SIG-M5 (cell line): ENCODE measurements at places on chromosomes 16 and 17.

GRCh38 chr17:30236766-30237165 is 1.3 kb upstream of the SLC6A4 start:
- DNase-seq = no peak

- no peak for DNase-seq
Measured at GRCh38 chr17:29732613-29733012, 109.9 kb upstream of the CORO6 start.

- no peak for DNase-seq
Measured at GRCh38 chr16:85446951-85447692, 166.0 kb upstream of the GSE1 start.

GRCh38 chr17:42882166-42882565 is 18.4 kb upstream of the G6PC1 start:
- DNase-seq = no peak

DNA sequence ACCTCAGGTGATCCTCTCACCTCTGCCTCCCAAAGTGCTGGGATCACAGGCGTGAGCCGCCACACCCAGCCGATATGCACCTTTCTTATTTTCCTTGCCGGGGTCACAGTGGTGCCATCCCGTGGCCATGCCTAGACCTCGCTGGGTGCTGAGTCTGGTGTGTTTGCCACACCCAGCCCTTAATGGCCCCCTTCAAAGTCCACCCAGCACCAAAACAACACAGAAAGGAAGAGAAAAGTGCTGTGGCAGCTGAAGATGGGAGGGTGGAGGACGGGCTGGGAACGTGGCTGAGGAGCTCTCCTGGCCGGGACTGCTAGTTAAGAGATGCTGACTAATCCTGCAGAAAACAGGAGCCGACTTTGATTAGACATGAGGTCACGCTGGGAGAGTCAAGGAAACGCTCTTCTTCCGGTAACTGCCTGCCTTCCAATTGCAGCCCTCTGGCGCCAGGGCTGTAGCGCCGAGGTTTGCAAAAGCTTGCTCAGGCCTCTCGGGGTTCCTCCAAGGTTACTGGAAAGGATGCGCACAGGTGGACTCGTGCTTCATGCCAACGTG is 10.9 kb downstream of the SLC43A2 start:
- no peak for DNase-seq

- DNase-seq = no peak
Measured at GRCh38 chr17:82217530-82218204, 5.0 kb upstream of the CCDC57 start.

- no peak for DNase-seq
Measured at GRCh38 chr17:81838753-81839255, 4.0 kb upstream of the PPP1R27 start.

DNA sequence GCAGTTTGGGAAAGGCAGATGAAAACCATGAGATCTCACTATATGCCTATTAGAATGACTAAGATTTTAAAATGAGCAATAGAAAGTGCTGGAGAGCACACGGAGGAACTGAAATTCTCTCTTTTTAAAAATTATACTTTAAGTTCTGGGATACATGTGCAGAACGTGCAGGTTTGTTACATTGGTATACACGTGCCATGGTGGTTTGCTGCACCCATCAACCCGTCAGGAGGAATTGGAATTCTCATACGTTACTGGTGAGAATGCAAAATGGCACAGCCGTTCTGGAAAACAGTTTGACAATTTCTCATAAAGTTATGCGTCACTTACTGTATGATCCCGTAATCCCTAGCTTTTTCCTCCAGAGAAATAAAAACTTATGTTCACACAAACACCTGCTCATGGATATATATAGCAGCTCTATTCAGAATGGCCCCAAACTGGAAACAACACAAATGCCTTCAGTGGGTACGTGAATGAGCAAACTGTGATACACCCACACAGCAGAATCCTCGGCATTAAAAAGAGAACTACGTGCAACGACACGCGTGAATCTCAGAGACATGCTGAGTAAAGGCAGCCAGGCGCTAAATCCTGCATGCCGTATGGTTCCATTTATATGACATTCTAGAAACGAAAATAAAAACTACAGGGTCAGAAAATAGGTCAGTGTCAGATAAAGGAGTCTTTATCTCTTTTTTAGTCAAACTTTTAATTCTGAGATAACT is 11.8 kb downstream of the PIK3R6 start:
- DNase-seq = no peak

GRCh38 chr17:41772218-41772585 is 14.3 kb downstream of the JUP start:
- no peak for DNase-seq

DNA sequence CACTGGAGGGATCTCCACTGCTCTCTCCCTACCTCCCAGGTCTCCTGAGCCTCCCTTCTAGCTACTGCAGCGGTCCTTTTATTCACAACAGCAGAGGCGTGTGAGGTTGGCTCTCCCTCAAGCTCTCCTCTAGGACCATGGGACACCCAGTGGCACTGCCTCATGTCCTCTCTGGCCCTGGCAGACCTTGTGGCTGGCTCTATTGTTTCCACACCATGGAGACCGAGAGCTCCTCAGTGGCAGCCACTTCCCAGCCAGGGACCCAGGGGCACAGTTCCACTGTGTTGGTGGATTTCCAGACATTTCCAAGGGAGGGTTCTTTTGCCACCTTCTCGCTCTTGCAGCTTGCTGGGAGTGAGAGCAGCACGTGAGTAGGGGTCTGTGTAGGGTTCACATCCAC is 204.9 kb downstream of the AXIN2 start:
- DNase-seq = no peak

- no peak for DNase-seq
Measured at GRCh38 chr17:48441231-48441711, 11.3 kb upstream of the SKAP1 start.

GRCh38 chr17:29263916-29264315 is 17.3 kb downstream of the CRYBA1 start:
- no peak for DNase-seq

- no peak for DNase-seq
Measured at GRCh38 chr17:7177954-7178477, 1.2 kb downstream of the ASGR1 start.

GRCh38 chr16:85717393-85718152 is 28.8 kb upstream of the GINS2 start:
- DNase-seq = no peak

DNA sequence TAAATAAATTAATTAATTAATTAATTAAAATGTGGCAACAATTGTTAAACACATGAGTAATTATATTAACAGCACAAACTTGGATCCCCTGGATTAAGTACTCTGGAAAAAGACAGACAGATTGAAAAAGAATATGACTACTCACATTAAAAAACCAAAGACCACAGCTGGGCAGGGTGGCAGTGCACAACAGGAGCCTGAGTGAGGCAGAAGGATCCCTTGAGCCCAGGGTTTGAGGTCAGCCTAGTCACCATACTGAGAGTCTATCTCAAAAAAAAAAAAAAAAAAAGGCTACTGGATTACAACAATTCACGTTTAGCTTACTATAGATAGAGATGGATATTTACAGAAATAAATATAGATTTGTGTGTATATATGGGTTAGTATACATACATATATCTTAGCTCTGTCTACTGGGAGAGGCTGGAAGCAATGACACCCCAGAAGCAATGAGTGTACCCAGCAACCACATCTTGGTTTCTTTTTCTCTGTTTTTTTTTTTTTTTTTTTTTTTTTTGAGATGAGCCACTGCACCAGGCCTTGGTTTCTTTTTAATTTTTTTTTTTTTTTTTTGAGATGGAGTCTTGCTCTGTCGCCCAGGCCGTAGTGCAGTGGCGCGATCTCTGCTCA is 10.6 kb upstream of the SUZ12 start:
- DNase-seq = no peak

- DNase-seq = no peak
Measured at GRCh38 chr16:35713762-35714650, 2254.6 kb downstream of the TP53TG3F start.

DNA sequence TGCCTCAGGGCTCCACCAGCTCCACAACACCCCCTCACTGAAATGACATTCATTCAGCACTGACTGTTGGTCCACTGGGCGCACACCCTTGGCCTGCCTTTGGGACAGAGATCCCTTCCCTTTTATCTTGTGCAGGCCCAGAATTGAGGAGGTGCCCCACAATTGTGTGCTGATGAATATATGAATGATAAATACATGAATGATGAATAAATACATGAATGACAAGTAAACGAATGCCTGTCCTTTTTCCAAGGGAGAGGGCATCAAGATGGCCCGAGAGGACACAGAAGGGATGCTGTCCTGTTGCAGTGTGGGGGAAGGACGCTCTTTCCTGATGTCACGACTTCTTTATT is 5.7 kb downstream of the CCR7 start:
- no peak for DNase-seq

DNA sequence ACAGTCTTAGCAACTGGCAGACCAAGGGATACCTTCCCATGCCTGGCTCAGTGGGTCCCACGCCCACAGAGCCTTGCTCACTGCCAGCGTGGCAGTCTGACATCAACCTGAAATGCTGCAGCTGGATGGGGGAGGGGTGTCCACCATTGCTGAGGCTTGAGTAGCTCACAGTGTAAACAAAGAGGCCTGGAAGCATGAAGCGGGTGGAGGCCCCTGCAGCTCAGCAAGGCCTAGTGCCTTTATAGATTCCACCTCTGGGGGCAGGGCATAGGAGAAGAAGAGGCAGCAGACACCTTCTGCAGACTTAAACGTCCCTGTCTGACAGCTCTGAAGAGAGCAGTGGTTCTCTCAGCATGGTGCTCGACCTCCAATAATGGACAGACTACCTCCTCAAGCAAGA is 263.2 kb downstream of the KIF2B start:
- no peak for DNase-seq

DNA sequence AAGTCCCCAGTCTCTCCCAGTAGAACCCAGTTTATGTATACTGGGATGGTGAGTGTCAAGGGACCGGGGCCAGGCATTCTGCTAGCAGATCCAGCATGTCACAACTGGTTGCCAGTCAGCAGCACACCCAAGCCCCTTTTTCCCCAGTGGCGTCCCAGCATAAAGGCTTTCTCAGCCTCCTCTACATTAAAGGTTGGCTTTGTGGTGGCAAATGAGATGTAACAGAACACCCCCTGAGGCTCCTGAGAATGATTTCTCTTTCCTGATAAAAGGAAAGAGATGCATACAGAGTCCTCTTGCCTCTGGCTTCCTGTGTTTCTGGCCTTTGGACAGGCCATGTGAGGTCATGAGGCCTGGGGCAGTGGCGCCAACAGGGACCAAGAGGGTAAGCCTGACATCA is 27.9 kb downstream of the IRX6 start:
- DNase-seq = no peak

- no peak for DNase-seq
Measured at GRCh38 chr17:2906901-2907300, 110.7 kb downstream of the RAP1GAP2 start.

- no peak for DNase-seq
Measured at GRCh38 chr16:87603684-87604633, 1.7 kb downstream of the JPH3 start.

GRCh38 chr17:20310481-20310880 is 156.9 kb downstream of the LGALS9B start:
- DNase-seq = no peak

- DNase-seq = no peak
Measured at GRCh38 chr17:73646409-73647300, 2.4 kb upstream of the SDK2 start.

DNA sequence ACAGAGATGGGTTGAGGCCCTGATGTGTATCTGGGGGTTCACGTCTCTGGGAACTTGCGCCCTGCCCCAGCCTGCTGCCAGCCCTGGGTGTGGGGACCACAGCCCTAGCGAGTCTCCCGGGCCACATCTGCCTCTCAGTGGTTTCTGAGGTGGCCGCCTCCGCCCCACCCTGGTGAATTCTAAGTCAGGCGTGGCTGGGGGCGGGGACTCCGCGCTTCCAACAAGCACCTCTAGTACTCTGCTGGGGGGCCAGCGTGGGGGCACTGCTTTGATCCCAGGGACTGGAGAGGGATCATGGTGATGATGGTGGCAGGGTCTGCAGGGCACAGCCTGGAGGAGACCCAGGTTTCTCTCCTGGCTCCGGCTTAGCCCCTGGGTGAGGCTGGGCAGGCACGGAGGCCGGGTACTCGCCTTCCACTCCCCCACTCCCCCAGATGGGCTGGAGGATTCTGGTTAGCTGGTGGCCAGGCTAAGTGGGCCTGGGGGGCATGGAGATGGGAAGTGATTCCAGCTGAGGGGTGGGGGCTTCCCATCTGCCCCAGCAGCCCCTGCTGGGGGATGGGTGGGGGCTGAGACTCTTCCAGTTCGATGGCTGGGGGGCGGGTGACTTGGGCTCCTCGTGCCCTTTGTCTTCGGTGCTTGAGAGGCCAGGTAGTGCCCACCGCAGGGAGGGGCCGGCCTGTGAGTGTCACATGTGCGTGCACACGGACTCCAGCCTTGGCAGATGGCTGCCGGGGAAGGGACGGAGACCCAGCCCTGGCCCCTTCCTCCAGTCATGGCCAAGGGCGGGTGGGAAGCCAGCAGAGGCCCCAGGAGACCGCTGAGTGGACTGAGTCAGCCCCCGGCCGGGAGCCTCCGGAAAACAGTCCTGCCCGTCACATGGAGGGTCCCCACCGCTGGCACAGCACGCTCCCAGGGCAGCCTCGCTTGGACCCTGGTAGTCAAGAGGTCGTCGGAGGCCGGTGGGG is 3.9 kb downstream of the GLIS2 start:
- no peak for DNase-seq

- DNase-seq = no peak
Measured at GRCh38 chr17:8776881-8777280, 18.5 kb upstream of the SPDYE4 start.

DNA sequence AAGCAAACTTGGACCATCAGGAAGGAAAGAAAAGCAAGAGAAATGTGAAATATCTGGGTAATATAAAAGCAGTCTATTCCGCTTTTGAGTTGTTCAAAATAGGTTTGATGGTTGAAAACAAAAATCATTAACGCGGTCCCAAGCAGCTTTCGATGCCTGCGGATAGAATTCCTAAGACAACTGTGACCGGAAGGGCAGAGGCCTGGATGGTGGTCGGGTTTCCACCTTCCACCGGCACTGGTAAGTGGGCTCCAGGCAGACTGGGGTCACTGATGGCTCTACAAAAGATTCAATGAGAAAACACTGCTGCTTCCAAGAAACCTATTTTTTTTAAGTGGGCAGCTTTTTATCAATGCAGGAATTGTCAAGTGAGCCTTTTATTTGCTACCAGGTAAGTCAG is 49.8 kb downstream of the ZCCHC14 start:
- no peak for DNase-seq

DNA sequence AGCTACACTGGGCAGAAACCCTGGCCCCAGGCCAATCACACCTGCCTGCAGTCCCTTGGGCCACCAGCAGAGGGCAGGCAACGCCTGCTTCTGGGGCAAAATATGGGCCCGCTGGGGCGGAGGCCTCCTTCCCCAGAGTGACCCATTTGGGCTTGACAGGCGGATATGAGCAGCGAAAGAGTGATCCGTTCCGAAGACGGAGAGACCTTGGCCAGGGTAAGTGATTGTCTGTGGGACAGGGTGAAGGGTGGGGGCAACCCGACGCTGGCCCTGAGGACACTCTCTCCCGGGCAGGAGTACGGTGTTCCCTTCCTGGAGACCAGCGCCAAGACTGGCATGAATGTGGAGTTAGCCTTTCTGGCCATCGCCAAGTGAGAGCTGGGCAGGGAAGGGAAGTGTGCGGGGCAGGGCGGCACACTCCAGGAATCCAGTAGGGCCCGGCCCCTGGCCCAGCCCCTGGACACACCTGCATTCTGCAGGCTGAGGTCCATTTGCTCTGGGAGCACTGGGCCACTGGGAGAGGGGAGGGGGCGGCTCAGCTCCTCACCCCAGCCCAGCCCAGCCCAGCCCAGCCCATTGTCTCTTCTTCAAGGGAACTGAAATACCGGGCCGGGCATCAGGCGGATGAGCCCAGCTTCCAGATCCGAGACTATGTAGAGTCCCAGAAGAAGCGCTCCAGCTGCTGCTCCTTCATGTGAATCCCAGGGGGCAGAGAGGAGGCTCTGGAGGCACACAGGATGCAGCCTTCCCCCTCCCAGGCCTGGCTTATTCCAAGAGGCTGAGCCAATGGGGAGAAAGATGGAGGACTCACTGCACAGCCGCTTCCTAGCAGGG is 3.5 kb upstream of the NHERF1 start:
- no peak for DNase-seq
